ENCODE measurements at places on chromosomes 11 and 22.

- peak; percentile 74 for DNase-seq
Measured at GRCh38 chr22:20624161-20624616, 116.8 kb downstream of the MED15 start.

- no peak for DNase-seq
Measured at GRCh38 chr11:106421676-106422292, 344.3 kb downstream of the AASDHPPT start.

DNA sequence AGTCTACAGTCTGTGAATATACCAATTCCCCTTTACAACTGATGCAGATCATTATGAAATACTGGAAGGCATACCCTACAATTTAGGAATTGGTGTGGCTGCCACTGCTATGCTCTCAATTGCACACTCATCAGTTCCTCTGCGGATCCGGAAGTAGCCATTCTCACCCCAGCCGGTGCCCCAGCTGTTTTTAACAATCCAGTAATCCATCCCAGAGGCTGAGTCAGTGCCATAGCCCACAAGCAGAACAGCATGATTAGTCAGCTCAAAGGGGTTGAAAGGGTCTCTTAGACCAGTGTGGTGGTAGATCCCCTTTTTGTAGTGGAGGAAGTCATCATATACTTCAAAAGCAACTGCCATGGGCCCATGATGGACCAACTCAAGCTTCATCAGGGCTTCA, 43.6 kb downstream of the CTSC start:
- DNase-seq: no peak

DNA sequence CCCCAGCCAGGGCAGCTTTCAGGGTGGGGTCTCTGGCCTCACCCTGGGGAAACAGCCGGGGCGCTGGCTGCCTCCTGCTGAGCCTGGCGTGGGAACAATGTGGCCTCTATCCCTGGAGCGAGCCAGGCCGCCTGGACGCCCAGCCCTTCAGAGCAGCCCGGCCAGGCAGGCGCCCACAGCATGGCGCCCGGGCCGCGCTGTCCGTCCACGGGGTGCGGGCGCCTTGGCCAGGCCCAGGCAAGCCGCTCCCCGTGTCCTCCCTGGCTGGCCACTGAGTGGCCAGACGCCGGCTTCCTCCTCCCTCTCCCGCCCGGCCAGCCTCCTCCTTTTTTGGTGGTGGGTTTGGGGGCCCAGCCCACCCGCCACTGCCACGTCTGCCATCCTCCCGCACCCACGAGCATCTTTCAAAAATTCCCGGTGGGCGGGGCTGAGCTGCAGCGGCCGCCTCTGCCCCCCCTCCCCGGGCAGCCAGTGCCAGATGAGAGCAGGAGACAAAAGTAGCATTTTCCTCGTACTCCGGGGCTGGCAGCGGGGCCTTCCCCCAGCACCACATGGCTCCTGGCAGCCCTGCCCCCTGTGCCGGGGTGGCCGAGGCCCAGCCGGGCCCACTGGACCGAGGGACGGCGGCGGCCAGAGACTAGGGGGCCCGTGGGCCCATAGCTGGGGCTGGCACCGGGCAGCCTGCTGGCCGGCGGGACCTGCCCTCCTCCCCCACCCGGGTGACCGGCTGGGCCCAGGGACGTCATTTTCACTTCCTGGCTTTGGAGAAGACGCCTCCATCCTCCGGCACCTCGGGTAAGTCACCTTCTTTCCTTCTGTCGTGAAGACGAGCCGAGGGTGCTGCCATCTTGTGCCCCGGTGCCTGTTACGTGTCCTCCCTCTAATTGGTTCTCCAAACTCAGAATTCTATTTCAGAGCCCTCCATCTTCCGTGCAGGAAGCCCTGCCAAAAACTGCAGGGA, 70.2 kb upstream of the PPARA start:
- no peak for DNase-seq

- no peak for DNase-seq
Measured at GRCh38 chr11:123161376-123162030, 33.5 kb downstream of the CLMP start.

DNA sequence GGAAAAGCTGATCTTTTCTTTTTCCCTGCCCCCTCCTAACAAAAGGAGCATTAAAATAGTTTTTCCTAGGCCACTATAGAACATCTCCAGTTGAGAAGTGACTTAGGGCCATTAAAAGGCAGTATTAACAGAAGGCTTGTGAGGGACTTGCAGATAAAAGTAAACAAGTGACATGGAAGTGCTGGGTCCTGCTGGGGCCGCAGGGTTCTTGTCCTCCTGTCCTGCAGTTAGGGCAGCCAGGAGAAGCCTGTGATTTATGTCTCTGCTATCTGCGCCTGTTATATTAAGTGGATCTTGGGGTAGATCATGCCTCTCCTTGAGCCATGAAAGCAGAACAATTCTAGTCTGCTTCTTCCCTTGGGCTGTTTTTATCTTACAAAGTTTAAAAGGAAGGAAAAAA, 271.4 kb upstream of the C11orf87 start:
- DNase-seq: no peak

GRCh38 chr11:36379653-36380052, 83.6 kb downstream of the PRR5L start:
- no peak for DNase-seq

- DNase-seq: no peak
Measured at GRCh38 chr22:48459859-48460823, 1367.5 kb downstream of the BRD1 start.

- DNase-seq: no peak
Measured at GRCh38 chr11:92104349-92104748, 120.3 kb upstream of the FAT3 start.

GRCh38 chr11:112042161-112042960, 17.2 kb downstream of the DLAT start:
- no peak for DNase-seq

- DNase-seq: no peak
Measured at GRCh38 chr11:21839796-21840195, 353.1 kb upstream of the ANO5 start.

DNA sequence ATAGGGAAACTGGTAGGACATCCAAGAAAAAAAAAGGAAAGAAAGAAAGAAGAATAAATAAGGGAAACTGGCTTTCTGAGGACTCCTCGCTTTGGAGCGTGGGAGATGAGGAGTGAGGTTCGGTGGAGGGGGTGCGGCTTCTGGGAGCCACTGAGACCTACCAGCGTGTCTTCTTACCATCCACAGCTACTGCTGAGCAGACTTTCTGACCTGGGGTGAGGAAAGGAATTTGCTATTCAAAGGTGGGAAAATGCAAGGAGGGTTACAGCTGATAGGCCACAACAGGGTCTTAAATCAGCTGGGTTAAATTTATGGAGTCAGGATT, 488 bp upstream of the SELENOM start:
- DNase-seq: no peak

DNA sequence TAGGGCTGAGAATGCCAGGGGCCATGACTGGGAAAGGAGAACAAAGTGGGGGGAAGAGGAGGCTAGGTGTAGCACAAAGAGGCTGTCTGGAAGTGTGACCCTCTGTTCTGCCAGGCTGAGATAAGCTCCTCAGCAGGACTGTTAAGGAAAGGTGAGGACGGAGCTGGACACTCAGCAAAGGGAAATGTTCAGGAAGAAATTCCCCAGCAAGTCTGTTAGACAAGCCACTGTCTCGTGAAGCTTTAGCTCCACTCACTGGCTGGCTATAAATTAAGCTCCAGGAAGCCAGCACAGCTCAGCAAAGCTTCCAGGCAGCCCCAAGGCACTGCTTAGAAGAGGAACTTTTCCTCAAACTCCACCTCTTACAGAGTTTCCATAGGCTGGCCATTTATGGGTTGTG, 181.2 kb upstream of the API5 start:
- DNase-seq: no peak

DNA sequence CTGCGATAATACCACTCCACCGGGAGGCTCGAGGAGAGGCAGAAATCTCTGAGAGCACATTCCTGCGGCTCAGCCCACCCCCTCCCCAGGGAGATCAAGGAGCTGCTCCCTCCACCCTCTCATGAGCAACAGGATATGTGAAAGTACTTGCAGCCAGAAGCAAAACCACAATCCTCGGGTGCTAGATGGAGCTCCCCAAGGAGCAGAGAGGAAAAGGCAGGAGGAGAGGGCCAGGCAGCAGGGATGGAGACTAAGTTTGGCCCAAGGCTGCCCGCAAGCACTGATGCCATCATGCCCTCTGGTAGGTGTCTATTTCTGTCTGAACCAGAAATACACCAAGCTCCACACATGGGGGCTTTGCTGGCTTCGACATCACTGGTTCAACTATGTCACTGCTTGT, 22.3 kb downstream of the VPS37C start:
- DNase-seq: no peak

- no peak for DNase-seq
Measured at GRCh38 chr11:75223954-75224643, 16.5 kb upstream of the TPBGL start.

DNA sequence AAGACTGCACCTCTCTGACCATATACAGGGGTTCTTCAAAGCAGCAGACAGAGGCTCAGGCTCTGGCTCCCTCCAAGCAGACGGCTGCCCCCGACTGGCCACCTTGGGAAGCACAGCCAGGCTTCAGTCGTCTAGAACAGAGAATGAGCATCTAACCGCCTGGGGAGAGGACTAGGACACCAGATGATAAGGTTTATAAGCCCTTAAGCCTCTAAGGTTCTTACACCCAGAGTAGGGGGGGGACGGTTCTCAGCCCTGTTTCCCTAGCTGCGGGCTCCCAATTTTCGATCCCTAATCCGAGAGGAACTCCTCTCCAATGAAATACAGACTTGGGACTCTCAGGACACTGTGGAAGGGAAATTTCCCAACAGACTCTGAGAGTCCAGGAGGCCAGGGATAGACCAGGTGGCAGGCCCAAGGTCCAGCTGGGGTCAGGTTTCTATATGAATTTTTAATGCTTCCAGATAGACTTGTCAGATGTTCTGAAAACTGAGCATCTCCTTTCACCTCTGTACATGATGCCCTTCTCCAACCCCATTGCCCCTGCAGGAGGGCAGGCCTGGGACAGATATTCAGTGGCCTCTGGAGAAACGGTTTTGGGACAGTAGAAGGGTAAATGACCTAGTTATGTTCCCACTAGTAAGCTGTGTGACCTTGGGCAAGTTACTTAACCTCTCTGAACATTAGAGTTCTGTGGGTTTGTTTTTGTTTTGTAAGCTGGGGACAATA, 20.2 kb downstream of the RTN4RL2 start:
- peak; percentile 76 for DNase-seq

- no peak for DNase-seq
Measured at GRCh38 chr11:66183494-66184048, 84.9 kb upstream of the RAB1B start.

- no peak for DNase-seq
Measured at GRCh38 chr11:134196756-134197155, 27.0 kb downstream of the NCAPD3 start.

GRCh38 chr11:70084046-70084984, 6.2 kb downstream of the ANO1 start:
- no peak for DNase-seq

DNA sequence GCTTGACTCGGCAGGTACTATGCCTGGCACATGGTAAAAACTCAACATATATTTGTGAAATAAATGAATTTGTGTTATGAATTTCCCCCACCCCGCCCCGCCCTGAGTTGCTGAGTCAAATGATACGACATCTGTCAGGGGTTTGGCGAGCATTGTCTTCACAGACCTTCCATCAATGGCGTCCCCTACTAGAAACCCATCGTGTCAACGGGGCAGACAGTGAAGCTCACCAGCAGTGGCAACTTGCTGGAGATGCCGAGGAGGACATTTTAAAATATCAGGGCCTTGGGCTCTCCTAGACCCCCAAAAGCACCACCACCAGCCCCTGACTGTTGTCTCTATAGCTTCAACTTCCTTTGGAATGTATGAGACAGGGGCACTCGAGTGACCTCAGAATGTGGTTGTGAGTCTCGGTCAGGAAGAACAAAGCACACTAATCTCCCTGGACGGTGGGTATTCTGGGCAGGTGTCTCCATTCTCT, 761 bp upstream of the NXF1 start:
- peak; percentile 29 for DNase-seq

GRCh38 chr11:91997226-91997625, 227.4 kb upstream of the FAT3 start:
- DNase-seq: no peak
